ENCODE measurements at places on chromosomes 1 and 21. TPM values are rescaled to one million over a fixed set of nuclear protein-coding genes. Genes with fewer than 3 reads are reported as not detected.

DNA sequence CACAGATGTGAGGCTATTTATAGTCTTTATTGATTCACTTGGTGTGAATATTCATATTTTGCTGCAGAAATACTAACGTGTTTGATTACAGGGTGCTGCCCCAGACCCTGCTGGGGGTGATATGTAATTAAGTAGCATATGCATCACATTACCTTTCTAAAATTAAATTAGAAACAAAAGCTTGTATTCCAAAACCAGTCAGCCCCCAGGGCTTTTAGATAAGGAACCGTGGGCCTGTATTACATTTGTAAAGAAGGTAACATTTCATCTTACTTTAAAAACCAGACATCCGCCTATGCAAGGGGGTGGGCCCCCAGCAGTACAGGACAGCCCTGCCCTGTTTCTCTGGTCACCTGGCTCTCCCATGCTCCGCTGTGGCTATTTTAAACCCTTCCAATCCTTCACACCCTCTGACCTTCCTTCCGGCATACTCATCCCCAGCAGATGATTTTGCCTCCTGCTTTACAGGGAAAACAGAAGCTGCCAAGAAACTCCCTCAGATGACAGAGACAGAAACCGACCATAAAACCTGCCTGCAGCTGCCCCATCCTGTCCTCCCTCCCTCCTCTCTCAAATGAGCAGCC, 22.0 kb upstream of the KCNC4 start:
- no peak for DNase-seq
- peaks cover 3% of the 10 kb centered on the region for H3K36me3 ChIP-seq
- H3K27ac ChIP-seq = no peak overlapping the region
- peaks cover 8% of the 10 kb centered on the region for H3K4me1 ChIP-seq
- peaks cover 39% of the 10 kb centered on the region for H3K27me3 ChIP-seq

GRCh38 chr21:42560517-42561179, 47.0 kb downstream of the SLC37A1 start:
- H3K27ac ChIP-seq = no peak overlapping the region
- H3K4me3 ChIP-seq = no peak overlapping the region
- H3K27me3 ChIP-seq = no peaks in the 10 kb centered on the region
- peaks cover 4% of the 10 kb centered on the region for H3K4me1 ChIP-seq
- peaks cover 4% of the 10 kb centered on the region for H3K36me3 ChIP-seq

GRCh38 chr1:201334325-201335173, 42.9 kb downstream of the TNNT2 start:
- H3K27ac ChIP-seq = peak overlapping the region; percentile 75
- H3K4me1 ChIP-seq = no peaks in the 10 kb centered on the region
- H3K27me3 ChIP-seq = peaks cover 40% of the 10 kb centered on the region
- H3K4me3 ChIP-seq = no peak overlapping the region
- no peaks in the 10 kb centered on the region for H3K36me3 ChIP-seq

- H3K36me3 ChIP-seq = no peaks in the 10 kb centered on the region
- DNase-seq = no peak
- H3K27me3 ChIP-seq = no peaks in the 10 kb centered on the region
- H3K4me3 ChIP-seq = no peak overlapping the region
- peak overlapping the region; percentile 76 for H3K27ac ChIP-seq
Observed at GRCh38 chr21:43811262-43812105, 22.1 kb downstream of the RRP1 start.

DNA sequence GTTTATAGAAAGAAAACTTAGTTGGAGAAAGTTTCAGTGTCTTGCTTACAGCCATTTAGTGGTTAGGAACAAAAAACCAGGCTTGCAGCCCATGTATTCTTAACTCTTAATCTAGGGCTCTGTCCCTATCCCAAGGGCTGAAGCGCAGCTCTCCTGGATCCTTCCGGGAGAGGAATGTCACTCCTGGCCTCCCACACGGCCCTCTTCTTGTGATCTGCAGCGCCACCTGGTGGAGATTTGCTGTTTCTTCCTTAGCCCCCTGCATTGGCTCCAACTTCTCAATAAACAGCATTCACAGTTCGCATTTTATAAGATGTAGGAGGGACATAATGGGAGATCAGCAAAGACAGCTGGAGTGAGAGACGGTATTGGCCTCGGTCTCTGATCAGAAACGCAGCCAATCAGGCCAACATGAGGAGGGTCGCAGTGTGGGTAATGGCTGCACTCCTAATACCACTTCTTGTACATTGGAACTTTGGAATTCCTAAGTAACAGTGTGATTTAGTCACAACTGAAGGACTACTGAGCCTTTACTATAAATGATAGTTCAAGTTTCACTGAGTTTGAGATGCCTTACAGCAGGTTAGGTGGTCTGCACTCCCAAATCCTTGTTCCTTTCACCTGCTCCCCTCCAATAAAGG, 283.4 kb downstream of the ASTN1 start:
- no peaks in the 10 kb centered on the region for H3K36me3 ChIP-seq
- DNase-seq = peak; percentile 22
- peaks cover 8% of the 10 kb centered on the region for H3K27me3 ChIP-seq
- no peak overlapping the region for H3K4me3 ChIP-seq
- no peak overlapping the region for H3K27ac ChIP-seq
- peaks cover 3% of the 10 kb centered on the region for H3K4me1 ChIP-seq

DNA sequence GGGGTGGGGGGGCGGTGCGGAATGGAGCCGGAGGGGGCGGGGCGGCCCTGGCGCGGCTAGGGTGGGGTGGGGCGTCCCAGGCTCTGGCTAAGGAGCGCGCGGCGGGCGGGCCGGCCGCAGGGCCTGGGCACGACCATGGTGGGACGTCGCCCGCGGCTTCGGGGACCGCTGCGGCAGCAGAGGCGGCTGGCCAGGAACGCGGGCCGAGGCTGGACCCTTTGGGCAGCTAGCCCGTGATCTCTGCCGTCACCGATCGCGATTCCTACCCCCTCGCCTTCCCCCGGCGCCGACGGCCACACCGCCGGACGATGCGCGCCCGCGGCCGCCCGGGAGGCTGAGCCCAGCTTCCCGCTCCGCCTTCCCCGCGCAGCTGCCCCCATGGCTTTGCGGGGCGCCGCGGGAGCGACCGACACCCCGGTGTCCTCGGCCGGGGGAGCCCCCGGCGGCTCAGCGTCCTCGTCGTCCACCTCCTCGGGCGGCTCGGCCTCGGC, at the start of gene MAP3K21:
Gene MAP3K21, plus strand, starts transcription at position 74 of the 491 bp plus-strand sequence. Its CDS starts 305 bp downstream, at position 379.
- peaks cover 8% of the 10 kb centered on the region for H3K4me1 ChIP-seq
- peaks cover 2% of the 10 kb centered on the region for H3K36me3 ChIP-seq
- DNase-seq = no peak
- no peaks in the 10 kb centered on the region for H3K27me3 ChIP-seq

DNA sequence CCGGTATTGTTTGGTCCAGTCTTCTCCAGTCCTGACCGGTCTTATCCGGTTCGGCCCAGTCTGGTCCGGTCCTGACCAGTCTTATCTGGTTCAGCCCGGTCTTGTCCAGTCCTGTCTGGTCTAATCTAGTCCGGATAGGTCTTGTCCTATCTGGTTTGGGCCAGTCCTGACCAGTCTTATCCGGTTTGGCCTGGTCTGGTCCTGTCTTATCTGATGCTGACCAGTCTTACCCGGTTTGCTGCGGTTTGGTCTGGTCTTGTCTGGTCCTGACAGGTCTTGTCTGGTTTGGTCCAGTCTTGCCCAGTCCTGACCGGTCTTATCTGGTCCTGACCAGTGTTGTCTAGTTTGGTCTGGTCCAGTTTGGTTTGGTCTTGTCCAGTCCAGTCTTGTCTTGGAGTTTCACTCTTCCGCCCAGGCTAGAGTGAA, 30.1 kb downstream of the DHX9 start:
- peak overlapping the region; percentile 61 for H3K27ac ChIP-seq
- H3K4me3 ChIP-seq = peak overlapping the region; percentile 43
- no peak for DNase-seq
- H3K36me3 ChIP-seq = peaks cover 12% of the 10 kb centered on the region

DNA sequence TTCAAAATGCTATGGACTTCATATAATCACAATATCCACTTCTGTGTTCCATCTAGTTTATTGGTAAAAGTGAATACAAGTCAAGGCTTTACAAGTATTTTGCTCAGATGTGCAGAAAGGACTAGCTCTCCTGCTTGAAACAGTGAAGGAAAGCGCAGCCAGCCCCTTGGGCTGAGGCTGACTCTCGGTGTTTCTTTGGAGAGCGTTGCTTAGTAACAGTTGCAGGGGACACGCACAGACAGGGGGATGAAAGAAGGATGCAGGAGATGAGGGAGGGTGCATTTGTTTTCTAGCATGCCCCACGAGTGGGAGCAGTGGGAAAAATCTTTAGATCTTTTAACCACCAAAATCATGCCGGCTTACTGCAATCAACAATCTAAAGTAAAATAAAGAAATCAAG, 9.1 kb downstream of the PYCR2 start:
- DNase-seq = no peak
- no peak overlapping the region for H3K4me3 ChIP-seq
- H3K36me3 ChIP-seq = peaks cover 3% of the 10 kb centered on the region
- peaks cover 14% of the 10 kb centered on the region for H3K4me1 ChIP-seq
- H3K27ac ChIP-seq = no peak overlapping the region

DNA sequence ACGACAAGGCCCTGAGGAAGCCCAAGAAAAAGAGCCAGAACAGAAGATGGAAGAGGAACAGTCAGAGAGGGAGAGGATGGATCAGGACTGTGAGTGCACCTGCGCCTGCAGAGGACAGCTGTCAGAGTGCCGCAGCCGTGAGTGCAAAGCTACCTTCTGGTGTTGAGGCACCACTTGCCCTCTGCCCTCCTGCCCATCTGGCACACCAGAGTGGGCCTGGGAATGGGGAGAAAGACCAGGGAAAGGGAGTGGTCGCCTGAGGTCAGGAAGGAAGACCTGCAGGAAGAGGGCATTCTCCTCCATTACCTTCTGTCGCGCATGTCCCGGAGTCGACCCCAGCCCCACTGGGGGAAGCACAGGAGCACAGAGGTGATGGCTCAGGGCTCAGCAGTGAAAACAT, 26.2 kb downstream of the VASH2 start:
- peaks cover 17% of the 10 kb centered on the region for H3K4me1 ChIP-seq
- DNase-seq = no peak
- no peak overlapping the region for H3K27ac ChIP-seq

- DNase-seq = no peak
- no peak overlapping the region for H3K4me3 ChIP-seq
- no peaks in the 10 kb centered on the region for H3K27me3 ChIP-seq
- peaks cover 11% of the 10 kb centered on the region for H3K4me1 ChIP-seq
- peaks cover 2% of the 10 kb centered on the region for H3K36me3 ChIP-seq
- no peak overlapping the region for H3K27ac ChIP-seq
Observed at GRCh38 chr1:23727362-23727811, 15.9 kb upstream of the ELOA start.

DNA sequence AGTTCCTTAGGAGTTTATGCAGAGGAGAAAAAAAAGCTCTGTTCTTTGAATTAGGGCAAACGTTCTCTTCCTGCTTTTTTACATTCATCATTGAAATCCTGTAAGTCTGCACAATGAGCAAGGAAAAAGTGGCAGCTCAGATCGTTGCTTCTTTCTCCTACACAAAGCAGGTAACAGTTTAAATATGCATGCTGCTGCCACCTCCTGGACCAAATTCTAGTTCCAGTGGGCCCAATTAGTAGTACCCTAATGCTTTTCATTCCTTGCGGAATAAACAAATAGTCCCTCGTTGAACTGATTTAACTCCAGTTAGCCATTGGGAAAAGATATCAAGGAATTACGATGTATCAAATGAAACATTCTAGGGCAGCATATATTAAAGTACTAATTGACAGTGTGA, 20.1 kb downstream of the YTHDF2 start:
- no peaks in the 10 kb centered on the region for H3K27me3 ChIP-seq
- no peak overlapping the region for H3K4me3 ChIP-seq
- DNase-seq = no peak
- peaks cover 4% of the 10 kb centered on the region for H3K36me3 ChIP-seq

DNA sequence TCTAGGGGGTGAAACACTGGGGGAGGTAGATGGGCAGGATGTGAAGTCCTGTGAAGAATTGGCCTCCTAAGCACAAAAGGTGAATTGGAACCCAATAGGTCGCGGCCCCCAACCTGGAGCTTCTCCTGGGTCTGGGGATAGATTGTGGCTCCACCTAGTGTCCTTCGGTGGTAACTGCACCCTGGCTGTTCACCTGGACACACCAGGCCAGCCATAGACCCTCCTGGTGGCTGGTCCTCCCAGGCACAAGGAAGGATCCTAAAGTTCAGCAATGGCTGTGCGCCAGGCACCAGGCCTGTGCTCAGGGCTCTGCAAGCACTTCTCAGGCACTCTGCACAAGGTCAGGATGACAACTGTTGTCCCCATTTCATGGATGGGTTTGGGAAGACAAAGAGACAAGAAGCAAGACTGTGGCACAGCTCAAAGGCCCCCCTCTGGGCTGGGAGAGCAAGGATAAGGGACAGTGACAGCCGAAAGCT, 13.5 kb downstream of the ESPN start:
- H3K36me3 ChIP-seq = peaks cover 2% of the 10 kb centered on the region
- H3K4me1 ChIP-seq = peaks cover 12% of the 10 kb centered on the region
- H3K4me3 ChIP-seq = peak overlapping the region; percentile 57
- no peak overlapping the region for H3K27ac ChIP-seq
- H3K27me3 ChIP-seq = peaks cover 20% of the 10 kb centered on the region

DNA sequence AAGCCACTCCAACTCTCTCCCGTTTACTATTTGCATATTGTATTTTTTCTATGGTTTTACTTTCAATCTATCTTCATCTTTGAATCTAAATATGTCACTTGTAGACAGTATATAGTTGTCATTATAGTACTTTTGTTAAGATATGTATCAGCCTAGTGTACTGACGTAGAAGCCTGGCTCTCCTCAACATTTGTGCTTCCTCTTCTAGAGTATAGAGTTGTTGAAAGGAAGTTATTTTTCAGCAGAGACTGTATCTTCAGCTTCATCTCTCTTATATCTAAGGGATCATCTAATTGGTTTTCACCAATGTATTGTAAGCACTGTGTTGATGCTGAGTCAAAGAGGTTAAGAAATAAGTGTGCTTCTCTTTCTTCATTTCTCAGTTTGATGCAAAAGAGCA, 192.8 kb downstream of the LMO4 start:
- peaks cover 22% of the 10 kb centered on the region for H3K27me3 ChIP-seq
- no peak for DNase-seq
- H3K36me3 ChIP-seq = no peaks in the 10 kb centered on the region
- no peak overlapping the region for H3K27ac ChIP-seq
- H3K4me3 ChIP-seq = no peak overlapping the region

GRCh38 chr1:2973601-2974593, 47.4 kb upstream of the ACTRT2 start:
- no peak for DNase-seq
- H3K27me3 ChIP-seq = peaks cover 10% of the 10 kb centered on the region
- no peaks in the 10 kb centered on the region for H3K36me3 ChIP-seq
- H3K27ac ChIP-seq = no peak overlapping the region

Gene LRRN2
- total RNA-seq = not detected

Gene ITGB2
- 359 TPM for total RNA-seq

Gene MTF2
- 42.4 TPM for total RNA-seq

Gene HRNR
- not detected for total RNA-seq
